Fibroblast of lung (primary cell): ENCODE measurements at places on chromosomes 2 and 18. TPM values are rescaled to one million over a fixed set of nuclear protein-coding genes. Genes with fewer than 3 reads are reported as not detected.
A peak's percentile ranks its signal among the peaks of the same experiment; 100 is the strongest.

The UGT1A4 gene
- total RNA-seq: not detected in 2 replicates

The CRYBA2 gene
- not detected in 2 replicates for total RNA-seq

The SERPINB10 gene
- not detected in 2 replicates for total RNA-seq

The ANKRD30BL gene
- not detected in 2 replicates for total RNA-seq

- H3K27me3 ChIP-seq: no peaks in the 10 kb centered on the region
- no peak overlapping the region for H3K27ac ChIP-seq
- peak; percentile 56 for DNase-seq
- H3K36me3 ChIP-seq: no peaks in the 10 kb centered on the region
These were observed 305.5 kb downstream of the PTPRM start for GRCh38 chr18:7872569-7872968.

- no peak overlapping the region for H3K4me3 ChIP-seq
- H3K36me3 ChIP-seq: no peaks in the 10 kb centered on the region
- no peaks in the 10 kb centered on the region for H3K27me3 ChIP-seq
- no peaks in the 10 kb centered on the region for H3K4me1 ChIP-seq
- no peak for DNase-seq
- no peak overlapping the region for H3K27ac ChIP-seq
These were observed 288.8 kb upstream of the HS6ST1 start for GRCh38 chr2:128607440-128607839.
